ENCODE measurements at places on chromosomes 7 and 10. TPM values are rescaled to one million over a fixed set of nuclear protein-coding genes. Genes with fewer than 3 reads are reported as not detected.

The COX15 gene
- total RNA-seq: 32.5 TPM

DNA sequence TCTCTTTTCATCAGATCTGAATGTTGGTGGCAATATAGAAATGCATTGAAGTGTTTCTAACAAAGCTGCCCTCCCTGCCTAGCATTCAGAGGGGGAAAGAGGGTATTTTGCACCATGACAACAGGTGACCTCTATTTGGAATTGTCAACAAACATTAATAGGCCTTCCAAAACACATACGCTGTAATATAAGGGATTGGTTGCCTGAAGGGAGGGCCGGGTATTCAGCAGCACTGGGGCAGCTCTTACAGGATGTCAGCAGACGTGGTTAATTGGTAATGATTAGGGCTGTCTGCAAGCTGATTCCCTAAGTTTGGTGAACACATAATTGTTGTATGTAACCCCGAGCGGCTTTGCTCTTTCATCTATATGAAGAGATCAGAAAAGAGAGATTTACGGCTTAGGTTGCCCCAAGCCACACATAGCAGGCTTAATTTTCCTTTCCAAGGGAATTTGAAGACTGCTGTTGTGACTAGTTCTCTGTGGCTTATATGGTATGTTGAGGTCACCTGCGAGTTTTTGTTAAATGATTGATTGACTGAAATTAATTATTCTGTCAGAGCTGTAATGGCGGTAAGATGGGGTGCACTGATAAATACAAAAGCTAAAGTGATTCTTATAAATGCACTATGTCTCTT is 759.3 kb downstream of the LRMDA start:
- no peak for DNase-seq

GRCh38 chr10:106959521-106959920 is 205.0 kb downstream of the SORCS1 start:
- DNase-seq: no peak

The SCART1 gene
- total RNA-seq: 4.7 TPM

The SCIN gene
- total RNA-seq: 9.8 TPM

GRCh38 chr10:93463723-93464476 is 18.2 kb downstream of the MYOF start:
- no peak for DNase-seq

DNA sequence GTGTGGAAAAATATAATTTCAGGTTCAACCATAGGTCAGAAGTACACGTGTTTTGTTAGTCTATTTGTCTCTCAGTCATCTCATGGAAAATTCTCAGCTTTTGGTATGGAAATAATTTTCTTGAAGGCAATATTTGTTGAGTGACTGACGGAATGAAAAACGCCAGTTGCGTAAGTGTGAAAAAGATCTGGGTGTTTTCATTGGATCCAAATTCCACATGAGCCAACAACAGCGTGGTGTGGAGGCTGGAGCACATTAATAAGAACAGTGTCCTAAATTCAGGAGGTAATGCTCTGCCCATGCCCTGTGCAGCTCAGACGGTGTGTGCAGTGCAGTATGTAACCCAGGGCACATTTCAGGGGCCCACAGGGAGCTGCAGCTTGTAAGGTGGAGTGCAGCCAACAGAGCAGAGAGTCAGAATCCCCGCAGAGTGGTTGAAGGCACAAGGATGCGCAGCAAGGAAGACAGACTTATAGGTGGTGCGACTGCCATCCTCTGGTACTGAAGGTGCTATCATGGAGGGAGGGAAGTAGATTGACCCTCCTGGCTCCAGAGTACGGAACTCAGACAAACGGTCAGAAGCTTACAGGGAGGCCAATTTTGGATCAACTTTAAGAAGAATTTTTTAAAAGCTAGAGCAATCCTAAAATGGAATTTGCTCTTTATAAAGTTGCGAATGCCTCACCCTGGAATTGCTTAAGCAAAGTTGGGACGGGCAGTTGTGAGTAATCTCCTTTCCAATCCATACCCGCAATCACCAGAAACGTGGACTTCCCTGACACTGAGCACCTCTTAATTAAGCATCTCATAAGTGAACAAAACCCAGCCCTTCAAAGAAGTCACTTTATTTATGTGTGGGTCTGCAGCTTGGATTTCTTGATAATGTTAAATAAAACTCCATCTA is 38.0 kb downstream of the EGFR start:
- DNase-seq: no peak

DNA sequence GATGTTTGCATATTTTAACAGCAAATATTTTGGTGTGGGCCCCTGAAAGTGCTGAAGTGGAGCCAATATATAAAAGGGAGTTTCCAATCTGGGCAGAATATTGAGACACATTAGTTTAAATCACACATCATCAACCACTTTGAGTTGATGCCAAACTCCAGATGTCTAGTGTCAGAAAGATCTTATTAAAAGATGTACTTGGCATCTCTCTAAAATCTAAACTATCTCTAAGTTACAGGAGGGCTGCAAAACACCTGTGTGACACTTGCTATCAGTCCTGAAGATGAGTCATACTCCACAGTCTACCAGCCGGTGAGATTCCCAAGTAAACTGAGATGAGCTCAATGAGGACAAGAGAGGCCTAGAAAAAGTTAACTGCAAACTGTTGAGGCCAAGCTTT is 11.4 kb downstream of the JAZF1 start:
- DNase-seq: no peak

GRCh38 chr7:145732521-145732920 is 384.1 kb upstream of the CNTNAP2 start:
- DNase-seq: no peak

- DNase-seq: no peak
Measured at GRCh38 chr10:1715821-1716220, 21.5 kb downstream of the ADARB2 start.

DNA sequence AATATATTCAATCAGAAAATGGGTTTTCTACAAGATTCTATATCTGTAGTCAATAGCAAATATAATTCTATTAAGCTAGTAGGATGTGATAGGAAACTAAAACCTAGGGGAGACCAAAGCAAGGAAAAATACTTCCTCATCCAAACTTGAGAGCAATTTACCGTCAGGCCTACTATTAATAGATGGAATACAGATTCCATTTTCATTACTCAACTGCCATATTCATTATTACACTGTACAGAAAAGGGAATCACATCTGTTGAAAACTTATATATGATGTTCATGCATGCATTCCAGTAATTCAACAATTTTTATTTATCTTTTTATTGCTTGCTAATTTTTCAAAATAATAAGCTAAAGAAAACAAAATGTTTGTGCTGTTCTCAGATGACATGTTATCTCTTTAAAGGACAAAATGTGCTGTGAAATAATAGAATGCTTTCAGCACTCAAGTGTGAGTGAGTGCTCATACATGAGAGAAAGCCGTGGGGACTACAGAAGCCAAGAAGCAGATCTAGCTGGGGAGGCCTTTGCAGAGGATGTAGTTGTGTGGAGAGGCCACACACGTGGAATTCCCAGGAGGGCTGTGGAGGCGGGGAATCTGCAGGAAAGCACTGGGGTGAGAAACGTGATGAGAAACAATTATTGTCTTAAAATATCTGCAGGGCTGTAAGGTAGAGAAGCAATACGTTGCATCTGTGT is 110.0 kb downstream of the EGFR start:
- peak; percentile 82 for DNase-seq

DNA sequence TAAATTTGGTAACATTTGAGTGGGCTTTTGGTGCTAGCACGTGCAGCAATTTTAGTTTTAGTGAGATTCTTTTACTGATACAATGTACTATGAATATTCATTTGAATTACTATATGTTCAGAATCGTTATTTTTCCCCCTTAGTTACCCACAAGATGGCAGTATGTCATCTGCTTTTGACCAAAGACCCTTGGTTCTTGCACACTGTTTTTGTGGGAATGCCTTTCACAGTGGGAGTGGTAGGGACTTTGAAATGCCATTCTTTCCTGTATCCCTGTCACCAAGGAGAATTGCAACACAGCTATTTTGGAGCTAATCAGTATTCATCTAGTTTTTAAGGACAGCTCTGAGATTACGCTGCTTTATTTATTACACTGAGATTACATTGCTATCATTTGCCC is 40.6 kb downstream of the SEC23IP start:
- DNase-seq: no peak

DNA sequence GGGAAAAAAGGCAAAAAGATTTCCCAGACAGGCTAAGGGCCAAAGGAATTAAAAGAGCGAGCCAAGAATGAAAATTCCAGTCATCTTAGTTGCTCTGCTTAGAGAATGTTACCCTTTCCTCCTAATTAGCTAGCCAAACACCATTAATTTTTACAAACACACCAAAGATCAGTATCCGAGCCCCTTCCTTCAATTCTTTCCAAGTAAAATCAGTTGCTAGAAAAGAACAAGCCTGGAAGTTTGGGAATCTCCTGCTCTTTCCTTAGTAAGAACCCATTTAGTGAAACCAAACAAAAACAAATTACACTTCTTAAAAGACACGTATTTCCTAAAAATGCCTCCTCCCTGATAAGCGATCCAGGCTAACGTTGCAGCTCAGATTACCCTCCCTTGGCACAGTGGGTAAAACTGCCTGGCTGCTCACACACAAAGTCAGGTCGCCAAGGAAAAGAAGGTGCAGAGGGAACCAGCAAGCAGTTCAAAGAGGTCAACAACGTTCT is 57.1 kb upstream of the ABLIM1 start:
- no peak for DNase-seq

The KMT2E gene
- 161 TPM for total RNA-seq

GRCh38 chr7:68381731-68382130 is 1216.5 kb upstream of the AUTS2 start:
- DNase-seq: no peak

DNA sequence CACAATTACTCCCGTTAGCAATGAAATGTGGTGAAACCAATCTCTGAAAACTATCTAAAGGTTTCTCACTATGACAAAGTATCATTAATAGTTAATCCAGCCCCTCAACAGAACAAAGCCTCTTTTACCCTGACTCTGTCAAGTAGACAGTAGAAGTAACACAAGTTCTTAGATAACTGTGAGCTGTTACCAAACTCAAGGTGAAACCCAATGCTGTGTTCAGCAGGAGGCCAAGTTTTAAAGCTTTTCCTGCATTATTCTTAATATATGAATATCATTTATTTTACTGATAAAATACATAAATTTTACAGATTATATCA is 109.1 kb downstream of the SRPK2 start:
- DNase-seq: no peak

The FOXP2 gene
- 24.7 TPM for total RNA-seq

- DNase-seq: no peak
Measured at GRCh38 chr10:5014936-5015335, 11.3 kb upstream of the AKR1C2 start.

- DNase-seq: peak; percentile 36
Measured at GRCh38 chr7:45687721-45688120, 113.6 kb downstream of the ADCY1 start.

The LLCFC1 gene
- total RNA-seq: not detected

- DNase-seq: no peak
Measured at GRCh38 chr7:136890399-136890798, 21.9 kb downstream of the CHRM2 start.

- DNase-seq: no peak
Measured at GRCh38 chr7:29105752-29106668, 40.3 kb downstream of the CPVL start.

DNA sequence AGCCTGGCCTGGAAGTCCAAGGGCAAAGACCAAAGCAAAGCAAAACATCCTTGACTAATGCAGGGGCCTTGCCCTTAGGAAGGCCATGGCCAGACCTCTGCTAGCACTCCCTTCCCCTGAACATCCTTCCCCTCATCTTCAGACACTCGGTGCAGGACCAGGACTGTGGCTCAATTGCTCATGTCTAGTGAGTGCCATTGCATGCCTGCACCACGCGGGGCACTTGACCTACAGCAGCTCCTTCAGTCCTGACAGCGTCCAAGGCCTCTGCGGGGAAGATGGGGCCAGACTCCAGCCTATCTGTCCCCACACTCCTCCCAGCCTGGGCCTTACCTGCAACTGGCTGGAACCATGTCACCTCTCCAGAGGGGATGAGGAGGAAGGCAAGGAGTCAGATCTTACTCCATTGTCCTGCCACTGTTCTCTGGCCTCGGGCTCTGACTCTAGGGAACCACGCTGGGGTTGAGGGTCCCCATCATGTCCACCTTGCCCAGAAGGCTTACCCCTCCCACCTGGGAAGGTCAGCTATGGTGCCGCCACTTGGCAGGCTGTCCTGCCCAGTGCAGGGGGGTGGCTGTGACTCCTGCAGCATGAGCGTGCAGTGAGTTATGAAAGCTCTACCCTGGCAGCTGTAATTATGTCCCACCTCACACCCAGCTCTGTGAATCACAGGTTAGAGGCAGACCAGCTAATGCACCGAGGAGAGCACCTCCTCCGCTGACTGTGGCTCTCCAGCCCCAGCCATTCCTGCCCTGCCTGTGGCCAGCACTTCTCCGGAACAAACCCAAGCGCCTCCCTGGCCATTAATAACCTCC is 16.1 kb downstream of the DRGX start:
- DNase-seq: no peak

- no peak for DNase-seq
Measured at GRCh38 chr7:142460402-142461117, 202.7 kb upstream of the PRSS58 start.

GRCh38 chr10:74704629-74705357 is 121.6 kb upstream of the KAT6B start:
- no peak for DNase-seq

The MLXIPL gene
- total RNA-seq: 23.8 TPM

The SMO gene
- 24.8 TPM for total RNA-seq

GRCh38 chr7:22442882-22443369 is 57.1 kb downstream of the STEAP1B start:
- no peak for DNase-seq

- no peak for DNase-seq
Measured at GRCh38 chr10:69503896-69504265, 52.6 kb downstream of the TSPAN15 start.

DNA sequence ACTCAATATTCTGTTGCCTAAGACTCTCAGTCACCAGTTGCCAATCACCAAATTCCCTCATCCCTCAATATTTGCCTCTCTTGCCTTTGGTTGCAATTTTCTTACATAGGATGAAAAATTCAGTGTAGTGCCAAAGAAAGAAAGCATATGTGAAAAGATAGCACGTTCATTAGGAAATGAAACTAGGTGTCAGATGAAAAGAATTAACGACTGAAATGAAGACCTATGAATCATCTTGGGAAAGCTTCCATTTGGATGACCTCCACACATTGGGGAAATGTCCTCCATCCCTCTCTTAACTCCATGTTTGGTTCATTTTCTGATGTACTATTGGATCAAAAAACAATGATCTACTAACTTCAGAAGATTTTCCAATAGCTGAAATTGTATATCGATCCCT is 145.1 kb upstream of the MEOX2 start:
- no peak for DNase-seq
